ENCODE measurements at places on chromosomes 11 and 22.

- no peak for DNase-seq
Measured at GRCh38 chr22:37266581-37267134, 15.7 kb upstream of the CYTH4 start.

GRCh38 chr11:48129697-48130395 is 86.8 kb upstream of the OR4B1 start:
- peak; percentile 23 for DNase-seq

GRCh38 chr11:35146074-35146521 is 7.1 kb downstream of the CD44 start:
- DNase-seq, result no peak

DNA sequence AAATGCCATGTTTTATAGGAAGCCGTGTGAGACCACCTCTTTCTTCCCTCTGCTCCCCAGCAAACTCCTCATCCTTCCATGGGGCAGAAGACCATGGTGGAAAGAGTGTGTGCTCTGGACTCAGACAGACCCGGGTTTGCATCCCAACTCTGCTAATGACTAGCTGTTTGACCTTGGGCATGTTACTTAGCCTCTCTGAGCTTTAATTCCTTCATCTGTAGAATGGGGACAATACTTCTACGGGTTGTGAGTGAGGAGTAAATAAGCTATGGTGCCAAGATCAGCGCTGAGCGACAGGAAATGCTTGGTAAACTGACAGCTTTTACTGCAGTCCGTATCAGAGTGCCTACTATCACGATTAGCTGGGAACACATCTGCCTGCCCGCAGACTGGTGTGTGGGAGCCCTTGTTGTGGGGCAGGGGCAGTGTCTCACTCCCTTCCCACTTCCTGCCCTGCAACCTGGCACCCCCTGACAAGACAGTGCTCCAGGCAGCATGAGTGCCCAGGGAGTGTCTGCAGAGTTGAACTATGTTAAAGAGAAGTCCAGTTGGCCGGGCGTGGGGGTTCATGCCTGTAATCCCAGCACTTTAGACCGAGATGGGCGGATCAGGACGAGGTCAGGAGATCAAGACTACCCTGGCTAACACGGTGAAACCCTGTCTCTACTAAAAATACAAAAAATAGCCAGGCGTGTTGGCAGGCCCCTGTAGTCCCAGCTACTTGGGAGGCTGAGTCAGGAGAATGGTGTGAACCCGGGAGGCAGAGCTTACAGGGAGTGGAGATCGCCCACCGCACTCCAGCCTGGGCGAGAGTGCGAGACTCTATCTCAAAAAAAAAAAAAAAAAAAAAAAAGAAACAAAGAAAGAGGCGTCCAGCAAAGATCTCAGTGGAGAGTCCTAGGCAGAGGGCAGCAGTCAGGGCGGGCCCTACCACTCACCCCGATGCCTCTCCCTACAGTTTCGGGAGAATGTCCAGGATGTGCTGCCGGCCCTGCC is 2.2 kb downstream of the SEC14L2 start:
- no peak for DNase-seq

GRCh38 chr11:63922673-63923192 is 5.8 kb upstream of the RCOR2 start:
- DNase-seq, result no peak

DNA sequence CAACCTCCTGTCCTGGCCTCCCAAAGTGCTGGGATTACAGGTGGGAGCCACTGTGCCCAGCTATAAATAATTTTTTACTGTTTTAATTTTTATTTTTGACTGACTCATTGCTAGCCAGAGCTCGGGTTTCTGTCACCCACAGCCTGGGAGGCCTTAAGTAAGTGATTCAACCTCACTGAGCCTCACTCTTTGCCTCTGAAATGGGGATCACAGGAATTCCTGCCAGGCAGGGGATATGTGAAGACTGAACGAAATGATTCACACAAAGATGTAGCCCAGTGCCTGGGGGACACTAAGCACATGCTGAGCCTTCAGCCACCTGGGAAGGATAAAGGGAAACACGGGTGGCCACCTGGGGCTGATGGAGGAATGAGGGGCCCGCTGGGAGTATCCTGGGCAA is 3.8 kb upstream of the LRRC74B start:
- DNase-seq, result no peak

GRCh38 chr11:43579919-43580276 is 100.6 kb upstream of the HSD17B12 start:
- DNase-seq, result no peak

DNA sequence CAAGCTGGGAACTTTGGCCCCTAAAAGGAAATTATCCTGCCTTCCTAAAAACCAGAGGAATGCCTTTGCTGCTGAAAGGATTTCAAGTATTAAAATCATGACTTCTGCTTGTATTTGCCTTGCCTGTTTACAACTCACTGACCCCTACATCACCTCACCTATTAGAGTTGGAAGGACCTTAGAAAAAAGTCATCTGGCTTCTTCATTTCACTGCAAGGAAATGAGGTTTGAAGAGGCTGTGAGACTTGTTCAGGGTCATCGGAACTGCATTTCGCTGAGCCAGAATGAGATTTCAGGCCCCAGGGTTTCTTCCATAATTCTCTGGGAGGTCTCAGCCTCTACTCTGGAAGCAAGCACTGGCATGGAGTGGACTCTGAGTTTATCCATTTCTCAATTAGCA is 304.1 kb downstream of the BUD13 start:
- no peak for DNase-seq

GRCh38 chr11:35887737-35888136 is 56.1 kb upstream of the LDLRAD3 start:
- DNase-seq, result no peak

GRCh38 chr22:29799217-29799680 is 32.1 kb downstream of the UQCR10 start:
- DNase-seq, result peak; percentile 91

- DNase-seq, result no peak
Measured at GRCh38 chr22:21837248-21837979, 30.0 kb downstream of the MAPK1 start.

DNA sequence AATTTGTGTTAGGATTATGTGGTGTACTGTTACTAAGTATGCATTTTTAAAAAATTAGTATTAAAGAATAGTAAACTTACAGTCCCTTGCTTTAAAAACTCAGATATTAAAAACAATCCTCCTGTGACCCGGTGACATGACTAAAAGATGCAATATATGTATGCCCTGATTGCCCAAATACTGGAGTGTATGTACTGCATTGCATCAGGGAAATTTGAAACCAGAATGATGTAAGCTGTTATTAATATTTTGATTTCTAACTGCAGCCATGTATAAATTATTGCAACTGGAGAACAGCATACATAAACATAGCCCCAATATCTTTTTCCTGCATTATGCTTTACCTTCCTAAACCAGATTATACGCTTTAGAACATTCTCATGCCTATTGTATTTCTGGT is 3.7 kb upstream of the HSPA8 start:
- no peak for DNase-seq

DNA sequence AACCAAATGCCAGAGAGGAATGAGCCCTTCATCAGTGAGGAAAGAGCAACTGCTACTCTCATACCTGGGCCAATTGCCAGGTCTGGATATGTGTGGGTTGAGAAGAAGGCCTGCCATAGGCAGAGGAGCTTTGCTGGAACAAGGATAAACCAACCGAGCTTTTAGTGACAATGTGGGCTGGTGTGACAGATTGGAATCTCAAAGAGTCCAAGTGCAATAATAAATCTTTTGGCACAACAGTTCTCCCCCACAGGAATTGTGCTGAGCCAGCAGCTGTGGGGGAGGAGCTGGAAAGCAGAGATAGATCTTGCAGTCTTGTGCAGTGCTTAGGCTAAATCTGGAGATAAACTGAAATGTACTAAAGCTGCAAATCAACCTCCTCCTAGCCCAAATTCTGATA is 79.4 kb upstream of the ISX start:
- DNase-seq, result no peak

DNA sequence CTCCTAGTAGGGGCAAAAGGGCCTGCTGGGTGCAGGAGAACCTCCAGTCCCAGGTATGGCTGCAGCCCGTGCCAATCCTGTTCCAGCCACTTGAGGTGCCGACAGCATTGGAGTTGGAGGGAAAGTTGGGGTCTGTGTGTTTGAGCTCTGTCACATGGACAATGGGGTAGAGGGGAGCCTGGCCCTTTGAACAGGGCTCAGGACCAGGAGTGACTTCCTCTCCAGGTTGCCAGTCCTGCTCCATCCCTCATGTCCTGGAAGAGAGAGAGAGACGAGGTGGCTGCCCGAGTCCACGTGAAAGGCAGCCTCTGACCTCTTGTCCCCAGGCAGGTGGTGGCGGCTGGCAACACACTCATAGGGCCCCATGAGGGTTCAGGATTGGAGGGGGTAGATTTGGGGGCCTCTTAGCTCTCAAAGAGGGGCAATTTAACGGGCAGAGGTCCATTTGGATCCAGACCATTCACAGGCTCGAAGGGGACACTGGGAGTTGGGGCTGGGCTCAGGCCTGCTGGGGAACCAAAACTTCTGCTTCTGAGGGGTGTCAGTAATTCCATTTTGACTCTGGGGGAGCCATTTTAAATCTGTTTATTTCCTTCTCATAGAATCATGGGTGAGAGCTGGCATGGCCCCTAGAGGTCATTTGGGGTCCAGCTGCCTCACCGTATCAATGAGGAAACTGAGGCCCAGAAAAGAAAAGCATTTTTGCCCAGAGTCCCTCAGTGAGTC is 4.1 kb downstream of the ADORA2A start:
- DNase-seq, result no peak

DNA sequence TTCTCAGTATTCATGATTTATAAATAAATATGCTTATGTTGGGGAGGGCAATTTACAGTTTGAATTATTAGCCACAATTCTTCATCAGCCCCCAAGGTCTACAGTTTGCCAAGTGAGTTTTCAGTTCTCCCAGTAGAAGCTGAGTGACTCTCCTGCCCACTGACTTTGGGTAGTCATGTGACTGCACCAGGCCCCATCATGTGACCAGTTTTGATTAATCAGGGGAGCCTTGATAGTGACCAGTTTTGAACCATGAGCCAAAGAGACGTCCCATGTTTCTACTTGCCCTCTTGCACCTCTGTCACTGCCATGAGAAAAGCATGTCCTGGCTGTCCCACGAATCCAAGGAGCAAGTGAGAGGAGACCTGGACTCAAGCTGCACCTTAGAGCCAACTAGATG is 32.5 kb downstream of the SYN3 start:
- DNase-seq, result no peak

GRCh38 chr11:11512502-11512901 is 109.3 kb downstream of the GALNT18 start:
- DNase-seq, result no peak

GRCh38 chr11:100757646-100758045 is 70.6 kb downstream of the ARHGAP42 start:
- DNase-seq, result no peak

DNA sequence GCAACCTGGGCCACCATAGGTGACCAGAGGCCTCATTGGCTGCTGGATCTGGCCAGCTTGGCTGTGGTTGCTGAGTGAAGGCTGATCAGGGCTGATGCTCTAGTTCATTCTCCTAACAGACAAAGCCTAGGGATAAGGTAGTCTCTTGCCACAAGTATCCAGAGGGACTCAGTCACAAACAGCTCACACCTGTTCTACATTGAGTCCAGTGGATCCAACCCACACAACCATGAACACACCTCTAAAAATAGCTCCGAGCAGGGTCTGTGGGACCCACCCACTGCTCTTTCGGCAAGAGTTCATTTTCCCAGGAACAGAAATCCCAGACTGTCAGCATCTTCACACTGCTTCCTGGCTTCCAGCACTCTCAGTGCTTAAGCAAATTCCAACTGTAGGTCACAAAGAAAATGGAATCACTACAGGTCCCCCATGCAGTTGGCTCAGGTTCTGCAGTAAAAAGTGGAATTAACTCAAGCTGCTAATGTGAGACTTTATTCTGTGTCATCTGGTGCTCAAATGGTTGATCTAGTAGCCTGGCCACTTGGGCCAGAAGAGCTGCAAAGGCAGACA is 67.3 kb downstream of the PPFIBP2 start:
- no peak for DNase-seq

- DNase-seq, result no peak
Measured at GRCh38 chr11:130526846-130527245, 78.4 kb downstream of the ADAMTS15 start.

DNA sequence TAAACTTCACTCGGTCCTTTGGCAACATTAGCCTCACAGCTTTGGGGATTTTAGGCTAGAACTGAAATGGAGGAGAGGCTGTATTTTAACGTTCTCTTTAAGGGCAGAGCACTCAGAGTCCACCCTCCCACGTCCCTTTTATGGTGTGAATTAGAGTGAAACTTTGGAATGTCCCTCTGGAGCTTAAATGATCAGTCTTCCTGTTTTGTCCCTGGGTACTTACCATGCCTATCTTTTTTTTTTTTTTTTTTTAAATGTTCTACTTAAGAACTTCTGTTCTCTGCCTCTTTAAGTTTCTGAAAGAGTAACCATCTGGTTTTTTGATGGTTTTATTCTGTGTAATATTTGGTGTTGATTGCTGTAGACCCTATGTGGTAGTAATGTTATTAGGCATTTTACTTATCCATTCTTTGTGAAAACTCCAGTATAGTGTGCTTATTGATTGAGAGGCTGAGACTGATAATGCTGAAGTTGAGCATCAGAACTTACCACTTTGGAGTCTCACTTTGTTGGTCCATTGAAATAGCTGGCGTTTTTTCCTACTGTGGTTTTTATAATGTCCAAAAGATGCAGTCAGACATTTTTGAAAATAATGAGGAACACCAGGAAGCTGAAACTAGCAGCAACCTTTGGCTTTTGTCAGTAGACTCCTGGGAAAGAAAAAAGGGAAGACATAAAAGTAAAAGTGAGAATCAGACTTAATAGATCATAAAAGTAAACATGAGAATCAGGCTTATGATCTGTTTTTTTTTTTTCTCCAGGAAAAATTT is 11.6 kb downstream of the UVRAG start:
- no peak for DNase-seq

DNA sequence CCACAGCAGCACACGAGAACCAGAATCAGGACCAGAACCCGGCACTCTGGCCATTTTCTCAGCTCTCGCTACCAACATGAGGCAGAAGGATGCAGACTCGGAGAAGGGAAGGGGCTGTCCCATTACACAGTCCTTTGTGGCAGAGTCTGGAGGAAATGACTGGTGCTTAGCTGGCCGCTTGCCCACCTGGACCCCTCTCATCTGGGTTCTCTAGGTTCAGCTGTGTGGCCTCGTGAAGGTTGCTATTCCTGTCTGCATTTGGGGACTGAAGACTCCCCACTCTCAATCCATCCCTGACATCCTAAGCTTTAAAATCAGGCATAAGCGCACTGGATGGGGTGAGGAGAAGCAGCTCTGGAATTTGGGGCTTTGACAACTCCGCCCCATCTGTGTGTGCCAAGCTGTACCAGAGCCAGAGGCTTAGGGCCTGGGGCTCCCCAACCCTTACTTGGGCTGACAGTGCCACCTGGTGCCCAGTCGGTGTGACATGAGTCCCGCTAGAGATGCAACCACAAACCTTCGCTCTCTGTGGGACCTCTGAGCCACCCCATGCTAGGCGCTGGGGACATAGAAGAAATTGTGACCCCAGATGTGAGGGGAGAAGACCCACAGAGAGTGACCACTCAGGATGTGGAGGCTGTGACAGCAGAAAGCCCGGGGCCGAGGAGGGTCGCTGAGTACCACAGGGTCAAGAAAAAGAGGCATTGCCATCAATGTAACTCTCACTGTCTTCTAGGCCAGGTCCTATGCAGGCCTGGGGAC is 35.8 kb upstream of the FCHSD2 start:
- DNase-seq, result peak; percentile 76

All from lower leg skin (tissue), 4 donors.